ENCODE measurements at places on chromosomes 5 and 9.

DNA sequence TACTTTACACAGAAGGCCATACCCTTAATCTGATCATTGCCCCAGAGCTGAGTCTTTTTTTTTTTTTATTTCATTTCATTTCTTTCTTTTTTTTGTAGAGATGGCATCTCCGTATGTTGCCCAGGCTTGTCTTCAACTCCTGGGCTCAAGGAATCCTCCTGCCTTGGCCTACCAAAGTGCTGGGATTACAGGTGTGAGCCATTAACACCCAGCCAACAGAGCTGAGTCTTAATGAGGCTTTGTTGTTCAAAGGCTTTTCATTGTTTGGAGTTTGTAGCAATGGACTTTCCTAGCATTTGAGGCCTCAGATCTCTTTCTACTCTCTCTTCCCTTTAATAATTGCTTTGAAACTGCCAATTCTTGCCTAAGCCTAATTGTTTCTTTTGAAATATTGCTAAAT is 176.5 kb upstream of the FBN2 start:
- DNase-seq: no peak

DNA sequence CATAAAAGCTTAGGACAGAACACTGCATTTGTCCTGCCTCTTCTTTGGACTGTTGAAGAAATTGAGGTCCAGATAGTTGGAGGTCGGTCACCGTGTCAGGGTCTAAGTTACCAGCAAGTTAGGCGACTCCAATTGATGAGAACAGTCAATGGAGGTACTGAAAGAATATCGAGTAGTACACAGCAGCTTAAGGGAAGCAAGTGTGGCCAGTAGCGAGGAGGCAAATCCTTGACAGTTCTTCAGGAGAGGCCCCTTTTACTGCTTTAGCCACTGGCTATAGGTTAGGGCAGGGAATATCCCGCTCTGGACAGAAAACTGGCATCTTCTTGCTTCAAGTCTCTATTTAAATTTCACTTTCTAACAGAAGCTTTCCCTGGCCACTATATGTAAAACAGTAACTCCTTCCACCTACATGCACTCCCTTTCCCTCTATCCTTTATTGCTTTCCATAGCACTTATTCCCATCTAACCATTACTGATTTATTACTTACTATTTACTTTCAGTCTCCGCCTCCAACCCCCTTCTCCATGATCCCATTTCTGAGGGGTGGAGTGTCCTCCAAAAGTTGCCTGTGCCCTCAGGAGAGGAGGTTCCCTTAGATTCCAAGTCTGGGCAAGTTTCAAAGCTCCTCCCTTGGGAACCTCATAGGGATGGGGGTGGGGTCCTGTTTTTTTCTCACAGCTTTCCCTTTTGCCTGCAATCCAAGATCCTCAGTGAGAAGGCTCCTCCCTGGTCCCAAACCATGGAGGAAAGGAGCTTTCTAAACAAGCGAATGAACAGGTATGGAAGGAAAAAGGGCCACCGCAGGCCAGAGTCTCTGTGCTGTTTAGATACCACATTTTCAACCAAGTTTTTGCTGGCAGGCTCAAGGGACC is 4.1 kb upstream of the PRDM6 start:
- DNase-seq: no peak

GRCh38 chr5:138243794-138244193 is 30.6 kb downstream of the GFRA3 start:
- no peak for DNase-seq

GRCh38 chr9:113205432-113205831 is 15.6 kb downstream of the FKBP15 start:
- no peak for DNase-seq

- no peak for DNase-seq
Measured at GRCh38 chr5:146073239-146073900, 32.0 kb downstream of the PLAC8L1 start.

DNA sequence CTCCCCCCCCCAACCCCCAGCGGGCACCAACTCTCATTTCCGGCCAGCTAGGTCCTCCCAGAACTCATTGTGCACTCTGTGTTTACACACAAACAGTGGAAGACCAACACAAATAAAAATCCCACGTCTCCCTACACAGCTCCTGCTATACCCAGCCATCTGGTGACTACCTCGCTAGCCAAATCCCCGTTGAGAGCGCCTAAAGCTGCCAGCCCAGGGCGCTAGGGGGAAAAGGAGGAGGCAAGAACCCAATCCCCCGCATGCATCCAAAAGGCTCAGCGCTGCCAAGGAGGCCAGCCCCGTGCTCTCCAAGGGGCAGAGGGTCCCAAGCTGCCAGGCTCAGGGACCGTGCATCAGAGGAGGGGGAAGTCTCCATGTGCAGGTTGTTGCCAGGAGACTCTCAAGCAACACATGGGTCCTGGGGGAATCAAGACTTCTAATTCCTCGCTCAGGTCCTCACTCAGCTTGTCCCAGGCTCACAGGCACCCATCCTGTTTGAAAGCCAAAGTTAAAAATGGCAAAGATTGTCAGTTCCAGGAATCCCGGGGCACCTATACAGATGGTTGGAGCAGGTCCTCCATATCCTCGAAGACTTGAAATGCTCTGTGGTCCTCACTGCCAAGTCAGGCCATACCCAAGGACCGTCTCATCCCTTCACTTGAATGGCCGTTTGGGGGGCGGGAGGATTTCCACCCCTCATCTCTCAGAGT is 2.7 kb downstream of the ASTN2 start:
- peak; percentile 9 for DNase-seq

GRCh38 chr5:140321796-140322195 is 18.9 kb upstream of the PFDN1 start:
- DNase-seq: no peak

GRCh38 chr9:89637787-89638186 is 33.0 kb downstream of the GADD45G start:
- no peak for DNase-seq

DNA sequence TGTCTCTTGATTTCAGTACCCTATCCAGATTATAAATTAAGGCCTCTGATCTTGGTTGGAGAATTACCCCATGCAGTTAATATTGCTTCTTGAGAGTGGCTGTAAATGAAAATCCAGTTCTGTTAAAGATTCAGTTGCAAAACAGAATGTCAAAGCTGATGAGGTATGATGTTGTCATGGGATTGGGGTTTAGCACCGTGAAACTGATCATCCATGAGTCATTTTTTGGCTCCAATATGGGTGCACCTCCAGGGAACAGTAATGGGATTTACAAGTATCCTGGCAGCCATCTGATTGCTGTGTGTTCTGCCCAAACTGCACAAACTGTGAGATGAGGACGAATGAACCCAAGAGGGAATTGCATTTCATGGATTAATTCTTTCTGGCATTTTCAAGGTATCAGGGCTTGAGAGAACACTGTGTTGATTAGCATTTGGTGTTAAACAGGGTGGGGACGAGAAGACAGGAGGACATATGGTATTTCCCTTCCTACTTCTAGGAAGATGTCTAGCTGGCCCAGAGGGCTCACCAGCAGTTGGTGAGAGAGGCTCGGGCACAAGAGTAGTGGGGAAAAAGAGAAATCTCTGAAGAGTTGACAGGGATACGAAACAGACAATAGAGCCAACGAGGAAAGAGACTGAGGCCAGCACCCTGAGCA is 214.7 kb downstream of the GAS1 start:
- DNase-seq: no peak
